ENCODE measurements at places on chromosomes 1 and 21. TPM values are rescaled to one million over a fixed set of nuclear protein-coding genes. Genes with fewer than 3 reads are reported as not detected.
A peak's percentile ranks its signal among the peaks of the same experiment; 100 is the strongest.

The HTR6 gene
- total RNA-seq, result not detected

The DEDD gene
- 44.7 TPM for total RNA-seq

The GPR153 gene
- total RNA-seq, result 17.0 TPM

DNA sequence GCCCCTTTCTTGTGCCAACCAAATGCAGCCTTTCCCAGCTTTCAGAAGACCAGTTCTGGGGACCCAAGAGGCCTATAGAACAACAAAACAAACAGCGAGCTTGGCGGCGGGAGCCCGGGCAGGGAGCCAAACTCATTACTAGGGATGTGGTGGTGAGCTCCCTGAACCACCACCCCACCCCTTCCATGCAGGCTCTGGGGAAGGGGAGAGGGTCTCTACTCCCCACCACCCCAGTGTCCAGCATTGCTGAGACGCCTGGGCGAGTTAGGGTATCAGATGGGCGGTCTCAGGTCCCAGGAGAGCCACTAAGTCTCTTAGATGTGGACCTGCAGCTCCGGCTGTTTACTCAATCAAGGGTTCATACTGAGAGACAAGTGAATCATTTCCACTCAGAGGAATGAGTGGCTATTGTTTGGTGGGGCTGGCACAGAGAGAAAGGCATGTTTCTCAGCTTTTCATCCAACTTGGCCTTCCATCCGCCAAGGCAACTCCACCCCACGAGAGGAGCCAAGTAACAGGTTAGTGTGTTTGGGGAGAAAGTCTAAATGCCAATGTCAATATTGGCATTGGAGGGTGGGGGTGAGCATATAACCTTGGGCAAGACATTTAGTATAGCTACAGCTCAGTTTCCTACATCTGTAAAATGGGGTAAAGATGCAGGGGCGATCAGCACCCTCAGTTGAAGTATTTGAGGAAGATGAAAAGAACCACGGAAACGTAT lies 40.9 kb downstream of the PLXNA2 start:
- no peaks in the 10 kb centered on the region for H3K27me3 ChIP-seq
- H3K4me3 ChIP-seq, result no peak overlapping the region
- DNase-seq, result peak; percentile 86
- H3K4me1 ChIP-seq, result peaks cover 12% of the 10 kb centered on the region

DNA sequence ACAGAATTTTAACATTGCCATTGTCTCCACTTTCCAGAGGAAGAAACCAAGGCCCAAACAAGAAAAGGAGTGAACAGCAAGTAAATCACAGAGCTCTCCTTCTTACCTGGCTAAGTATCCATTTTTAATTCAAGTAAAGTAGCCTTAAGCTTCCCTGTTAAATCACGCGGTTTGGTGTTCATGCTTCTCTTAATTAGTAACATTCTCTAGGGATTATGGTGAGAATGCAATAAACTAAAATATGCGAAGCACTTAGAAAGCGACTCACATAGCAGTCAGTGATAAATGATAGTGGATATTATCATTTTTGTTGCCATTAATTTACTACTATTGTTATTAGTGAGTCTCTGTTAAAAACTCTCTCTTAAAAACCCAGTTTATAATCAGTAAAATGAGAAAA lies 630.5 kb upstream of the TMPRSS15 start:
- H3K27me3 ChIP-seq, result no peaks in the 10 kb centered on the region
- no peaks in the 10 kb centered on the region for H3K4me1 ChIP-seq
- no peak for DNase-seq
- no peak overlapping the region for H3K27ac ChIP-seq

DNA sequence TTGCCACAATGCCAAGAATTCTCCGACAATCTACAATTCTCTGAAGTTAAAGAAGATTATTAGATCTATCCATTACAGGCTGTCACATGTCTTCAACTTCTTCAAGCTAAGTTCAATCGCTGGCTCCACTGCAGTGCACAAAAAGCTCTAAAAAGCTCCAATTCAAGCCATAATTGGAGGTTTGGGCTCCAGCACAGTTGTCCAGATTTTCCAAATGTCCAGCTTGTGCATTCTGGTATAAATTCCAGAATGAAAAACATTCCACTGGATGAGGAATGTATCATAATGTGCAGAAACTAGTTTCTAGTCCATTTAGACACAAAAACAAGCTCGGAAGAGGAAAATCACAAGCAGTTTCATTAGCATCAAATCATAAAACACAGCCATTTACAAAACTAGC lies 138.6 kb downstream of the NRIP1 start:
- DNase-seq, result no peak
- H3K27ac ChIP-seq, result no peak overlapping the region
- H3K36me3 ChIP-seq, result no peaks in the 10 kb centered on the region
- H3K4me1 ChIP-seq, result no peaks in the 10 kb centered on the region

GRCh38 chr1:58997637-58998036 lies 213.8 kb upstream of the JUN start:
- no peak overlapping the region for H3K27ac ChIP-seq
- no peaks in the 10 kb centered on the region for H3K27me3 ChIP-seq
- no peak for DNase-seq
- H3K4me3 ChIP-seq, result no peak overlapping the region
- H3K4me1 ChIP-seq, result no peaks in the 10 kb centered on the region

- no peaks in the 10 kb centered on the region for H3K4me1 ChIP-seq
- H3K27ac ChIP-seq, result no peak overlapping the region
- no peak overlapping the region for H3K4me3 ChIP-seq
- no peak for DNase-seq
Measured at GRCh38 chr1:242824435-242824834, 299.9 kb upstream of the PLD5 start.

GRCh38 chr21:37041706-37042271 lies 31.1 kb downstream of the PIGP start:
- no peaks in the 10 kb centered on the region for H3K4me1 ChIP-seq
- H3K27me3 ChIP-seq, result no peaks in the 10 kb centered on the region
- no peak overlapping the region for H3K27ac ChIP-seq
- no peaks in the 10 kb centered on the region for H3K36me3 ChIP-seq

DNA sequence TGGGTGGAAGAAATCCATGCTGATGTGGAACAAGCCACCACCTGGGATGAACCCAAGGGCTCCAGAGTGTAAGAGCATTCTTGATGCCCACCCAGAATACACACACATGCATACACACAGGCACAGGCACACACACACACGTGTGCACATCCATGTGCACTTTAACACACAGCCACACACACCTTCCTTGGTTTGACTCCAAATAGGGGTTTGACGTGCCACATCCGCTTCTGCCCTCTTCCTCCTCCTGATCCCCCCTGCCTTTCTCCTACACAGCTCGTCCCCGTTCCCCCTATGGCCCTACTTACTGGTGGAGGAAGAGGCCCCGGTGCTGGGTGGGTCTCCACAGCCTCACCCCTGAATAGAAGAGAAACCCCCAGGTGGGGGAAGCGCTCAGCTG lies 16.0 kb downstream of the SPATA21 start:
- no peak for DNase-seq
- no peaks in the 10 kb centered on the region for H3K36me3 ChIP-seq
- no peaks in the 10 kb centered on the region for H3K27me3 ChIP-seq
- H3K4me3 ChIP-seq, result no peak overlapping the region
- H3K4me1 ChIP-seq, result no peaks in the 10 kb centered on the region
- H3K27ac ChIP-seq, result no peak overlapping the region

- no peaks in the 10 kb centered on the region for H3K27me3 ChIP-seq
- H3K4me3 ChIP-seq, result no peak overlapping the region
- no peaks in the 10 kb centered on the region for H3K4me1 ChIP-seq
- no peak for DNase-seq
- H3K36me3 ChIP-seq, result no peaks in the 10 kb centered on the region
Measured at GRCh38 chr21:32055305-32055704, 182.5 kb downstream of the HUNK start.

GRCh38 chr1:25484096-25484495 lies 53.4 kb downstream of the MACO1 start:
- no peaks in the 10 kb centered on the region for H3K27me3 ChIP-seq
- H3K36me3 ChIP-seq, result no peaks in the 10 kb centered on the region
- H3K4me1 ChIP-seq, result peaks cover 2% of the 10 kb centered on the region
- no peak overlapping the region for H3K4me3 ChIP-seq
